Activated CD4-positive, alpha-beta T cell treated with anti-CD3 and anti-CD28 coated beads for 36 hours (primary cell): ENCODE measurements at places on chromosomes 7 and 10.

GRCh38 chr7:6071406-6071805 is 40.2 kb downstream of the ANKRD61 start:
- DNase-seq, result no peak

GRCh38 chr7:147990942-147991341 is 599.6 kb upstream of the C7orf33 start:
- no peak for DNase-seq

GRCh38 chr7:130096243-130096827 is 26.0 kb downstream of the KLHDC10 start:
- DNase-seq, result no peak

DNA sequence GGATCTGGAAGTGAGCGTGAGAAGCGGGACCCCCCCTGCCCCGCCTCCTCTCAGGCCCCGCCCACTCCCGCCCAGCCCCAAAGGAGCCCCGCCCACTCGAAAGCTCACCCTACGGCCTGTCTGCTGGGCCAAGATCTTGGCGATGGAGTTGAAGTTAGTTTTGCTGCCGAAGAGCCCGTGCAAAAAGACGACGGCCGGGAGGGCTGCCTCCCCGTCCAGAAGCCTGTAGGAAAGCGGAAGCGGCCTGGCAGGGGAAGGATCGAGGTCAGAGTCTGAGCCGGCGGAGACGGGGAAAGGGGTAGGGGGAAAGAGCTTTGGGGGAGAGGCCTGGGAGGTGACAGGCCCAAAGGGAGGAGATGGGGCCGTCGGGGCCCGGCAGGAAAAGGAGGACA is 386 bp downstream of the ABHD11 start:
- DNase-seq, result peak; percentile 84

DNA sequence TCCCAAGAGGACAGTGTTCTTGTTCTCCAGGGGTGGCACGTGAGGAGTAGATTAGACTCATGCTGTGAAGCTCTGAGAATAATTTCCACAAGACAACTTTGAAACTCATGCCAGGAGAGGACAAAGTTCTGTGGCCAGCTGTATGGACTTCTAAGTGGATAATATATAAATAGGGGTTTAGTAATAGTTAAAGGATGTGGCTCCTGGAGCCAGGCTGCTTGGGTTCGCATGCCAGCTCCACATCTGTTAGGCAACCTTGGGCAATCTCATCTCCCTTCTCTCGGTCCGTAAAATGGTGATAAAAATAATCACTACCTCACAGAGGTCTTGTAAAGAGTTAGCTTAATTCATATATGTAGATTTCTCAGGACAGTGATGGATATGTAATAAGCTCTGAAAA is 35.8 kb downstream of the ACSL5 start:
- no peak for DNase-seq

GRCh38 chr10:121493521-121493920 is 104.7 kb downstream of the FGFR2 start:
- DNase-seq, result no peak

DNA sequence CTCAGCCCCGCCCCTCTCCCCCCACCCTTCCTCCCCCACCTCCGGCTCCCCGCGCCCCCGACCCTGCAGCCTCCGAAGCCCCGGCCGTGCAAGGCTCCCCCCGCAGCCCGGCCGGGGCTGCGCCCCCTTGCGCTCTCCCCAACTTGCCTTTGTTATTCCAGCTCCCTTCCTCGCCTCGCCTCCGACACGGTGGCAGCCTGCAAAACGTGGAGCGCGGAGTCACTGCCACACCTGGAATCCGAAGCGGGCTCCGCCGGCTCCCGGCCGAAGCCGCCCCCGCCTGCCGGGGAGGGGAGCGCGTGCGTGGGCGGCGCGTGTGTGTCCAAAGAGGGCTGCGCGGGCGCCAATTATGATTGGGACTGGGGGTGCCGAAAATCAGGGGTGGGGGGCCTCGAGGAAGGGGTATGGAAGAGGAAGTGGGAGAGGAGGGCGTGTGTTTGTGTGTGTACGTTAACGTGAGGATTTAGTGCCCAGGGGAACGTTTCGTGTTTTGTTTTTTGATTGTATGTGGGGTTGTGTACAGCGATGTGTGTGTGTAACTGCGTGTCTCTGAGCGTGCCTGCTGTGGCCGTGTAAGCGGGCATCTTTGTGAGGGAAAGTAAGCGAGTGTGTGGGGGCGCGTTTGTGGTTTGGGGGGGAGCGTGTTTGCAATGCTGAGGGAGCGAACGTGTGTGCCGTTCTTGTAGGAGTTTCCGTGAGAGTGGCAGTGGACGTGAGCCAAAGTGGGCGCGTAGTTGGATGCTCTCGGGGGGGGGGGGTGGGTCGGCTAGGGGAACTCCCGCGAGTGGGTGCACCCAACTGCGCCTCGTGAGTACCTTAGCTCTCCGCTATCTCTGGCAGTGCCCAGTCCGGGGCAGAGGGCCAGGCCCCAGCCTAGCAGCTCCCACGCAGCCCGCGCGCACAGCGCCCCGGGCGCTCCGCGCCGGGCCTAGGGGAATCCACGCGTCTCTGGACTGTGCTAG is 1.2 kb upstream of the ZMIZ1 start:
- DNase-seq, result peak; percentile 89

DNA sequence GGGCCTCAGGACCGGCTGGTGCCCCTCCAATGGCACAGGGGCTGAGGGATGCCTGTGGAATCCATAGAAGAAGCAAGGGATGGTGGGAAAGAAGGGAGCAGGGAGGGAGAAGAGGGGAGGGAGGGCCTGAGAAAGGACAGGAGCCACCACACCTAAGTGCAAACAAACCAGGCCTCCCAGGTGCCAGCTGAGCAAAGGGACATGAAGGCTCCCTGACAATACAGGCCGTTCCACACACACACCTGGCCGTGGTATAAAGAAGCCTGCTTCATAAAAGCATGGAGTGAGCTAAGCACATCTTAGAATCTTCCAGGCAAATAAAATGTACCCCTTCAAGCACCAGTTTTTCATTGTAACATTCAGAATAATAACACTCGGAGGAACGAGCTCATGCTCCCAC is 54.0 kb downstream of the OAT start:
- no peak for DNase-seq

- peak; percentile 58 for DNase-seq
These were observed 147.9 kb upstream of the FRMD4A start for GRCh38 chr10:14478604-14479003.

DNA sequence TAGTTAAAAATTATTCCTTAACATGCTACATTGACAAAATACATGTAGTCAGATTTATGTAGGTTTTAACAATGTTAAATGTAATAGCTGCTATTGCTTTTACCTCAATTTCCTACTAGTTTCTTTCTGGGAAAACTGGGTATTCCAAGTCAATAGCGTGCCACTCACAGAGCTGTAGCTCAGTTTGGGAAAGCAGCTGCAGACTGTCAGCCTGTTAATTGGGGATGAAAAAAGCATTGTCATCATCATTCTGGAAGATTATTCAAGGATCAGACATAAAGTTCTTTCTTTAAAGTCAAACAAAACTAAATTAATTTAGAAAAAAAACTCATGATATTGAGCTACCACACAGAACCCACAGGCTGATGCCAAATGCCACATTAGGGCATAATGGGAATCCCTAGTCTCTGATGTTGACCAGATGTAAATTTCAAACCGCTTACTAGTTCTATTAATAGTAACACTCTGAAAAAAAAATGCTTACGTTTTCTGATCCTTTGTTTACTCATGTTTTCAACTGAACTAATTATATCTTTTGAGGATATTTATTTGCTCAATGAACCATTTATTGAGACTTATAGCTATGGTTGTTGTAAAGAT is 19.6 kb upstream of the AGMO start:
- DNase-seq, result no peak

GRCh38 chr7:115409682-115410433 is 488.0 kb downstream of the MDFIC start:
- DNase-seq, result no peak

GRCh38 chr10:113650172-113650571 is 13.7 kb downstream of the NRAP start:
- DNase-seq, result no peak

GRCh38 chr7:16986755-16987154 is 105.0 kb upstream of the AGR3 start:
- no peak for DNase-seq

- no peak for DNase-seq
These were observed 191.1 kb upstream of the TCF7L2 start for GRCh38 chr10:112758961-112759360.

DNA sequence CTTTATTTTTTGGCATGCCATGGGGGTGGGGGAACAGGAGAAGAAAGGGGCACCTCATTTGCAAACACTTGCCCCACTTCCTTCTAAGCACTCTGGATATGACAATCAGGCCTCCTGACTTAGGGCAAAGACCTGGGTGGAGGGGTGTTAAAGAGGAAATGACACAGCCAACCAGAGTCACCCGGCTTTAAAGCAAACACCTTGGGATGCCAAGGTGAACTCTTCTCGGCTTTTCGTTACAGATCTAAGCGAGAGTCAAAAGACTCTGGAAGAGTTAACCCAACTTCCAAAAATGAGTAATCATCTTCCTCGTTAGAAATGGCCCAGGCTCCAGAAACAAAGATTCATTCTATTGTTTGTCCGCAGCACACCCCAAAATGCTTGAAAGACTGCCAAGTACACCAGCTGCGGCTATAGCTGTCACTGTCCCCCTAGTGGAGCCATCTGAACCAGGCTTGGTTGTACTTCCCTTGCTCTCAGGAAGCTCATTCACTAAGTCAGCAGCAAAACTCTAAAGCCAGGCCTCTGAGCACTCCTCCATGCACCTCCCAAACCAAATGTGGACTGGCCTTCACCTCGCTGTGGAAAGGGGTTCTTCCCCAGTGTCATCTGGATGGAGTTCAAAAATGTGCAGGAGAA is 24.8 kb downstream of the FAM53B start:
- DNase-seq, result peak; percentile 83

DNA sequence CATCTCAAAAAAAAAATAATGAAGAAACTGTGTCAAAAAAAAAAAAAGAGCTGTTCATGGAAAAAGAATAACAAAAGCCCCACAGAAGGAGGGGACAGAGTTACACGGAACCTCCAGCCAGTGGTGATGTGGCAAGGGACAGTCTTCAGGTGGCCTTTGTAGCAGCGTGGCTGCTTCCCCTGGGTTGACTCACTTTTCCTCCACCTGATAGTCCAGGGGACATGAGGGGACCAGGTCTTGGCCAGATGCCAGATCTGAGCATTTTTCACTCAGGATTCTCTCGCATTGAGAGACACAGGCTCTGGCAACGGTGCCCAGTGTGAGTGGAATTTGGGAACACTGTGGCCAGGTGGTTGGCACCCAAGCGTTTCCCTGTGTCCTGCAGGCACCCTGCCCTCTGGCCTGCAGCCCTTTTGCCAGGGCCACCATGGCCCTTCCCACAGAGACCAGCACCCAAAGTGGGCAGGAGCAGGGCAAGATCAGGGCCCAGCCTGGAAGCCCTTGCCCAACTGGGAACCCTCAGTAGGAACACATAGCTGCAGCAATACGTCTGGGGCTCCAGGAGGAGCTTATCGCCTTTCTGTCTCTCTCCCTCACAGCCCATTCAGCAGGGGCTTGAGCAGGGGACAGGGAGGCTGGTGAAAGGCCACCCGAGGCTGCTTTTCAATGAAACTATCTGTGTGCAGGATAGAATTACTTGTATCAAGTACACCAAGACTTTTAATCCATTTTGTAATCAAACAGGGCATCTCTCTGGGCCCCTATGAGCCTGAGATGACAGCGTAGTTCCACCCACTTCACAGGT is 159.1 kb downstream of the UBE2H start:
- DNase-seq, result no peak

DNA sequence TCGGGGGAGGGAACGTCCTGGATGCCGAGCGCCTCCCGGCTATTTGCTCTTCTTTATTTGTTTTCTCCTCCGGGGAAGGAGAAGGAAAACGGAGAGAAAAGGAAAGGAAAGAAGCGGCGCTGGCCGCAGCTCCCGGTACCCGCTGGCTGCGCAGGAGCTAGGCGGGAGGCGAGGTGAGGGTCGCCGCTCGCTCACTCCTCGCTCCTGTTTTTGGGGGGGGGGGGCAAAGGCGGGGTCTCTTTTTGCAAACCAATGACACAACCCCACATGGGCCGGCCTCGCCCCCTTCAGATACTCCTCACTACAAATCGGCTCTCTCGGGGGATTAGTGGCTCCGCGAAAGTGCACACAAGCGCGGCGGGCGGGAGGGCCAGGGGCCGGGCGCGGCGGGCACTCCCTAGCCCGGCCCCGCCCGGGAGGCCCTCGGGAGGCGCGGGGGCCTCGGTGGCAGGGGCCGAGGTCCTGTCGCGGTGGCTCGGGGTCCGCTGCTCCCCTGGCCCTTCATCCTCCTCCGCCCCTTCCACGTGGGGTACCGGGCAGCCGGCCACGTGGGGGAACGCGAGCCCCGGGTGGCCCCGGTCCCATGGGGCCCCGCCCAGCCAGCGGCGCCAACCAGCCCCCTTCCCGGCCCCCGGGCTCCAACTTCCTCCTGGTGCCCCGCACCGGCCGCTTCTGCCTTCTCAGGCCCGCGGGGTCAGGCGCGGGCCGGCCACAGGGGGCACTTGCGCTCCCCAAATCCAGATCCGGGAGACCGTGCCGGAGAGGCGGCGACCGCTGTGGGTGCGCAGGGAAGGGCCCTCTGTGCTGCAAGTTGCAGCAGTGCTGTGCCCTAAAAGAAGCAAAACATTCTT is 718 bp upstream of the CTBP2 start:
- DNase-seq, result peak; percentile 51
